ENCODE measurements at places on chromosomes 3 and 15.

DNA sequence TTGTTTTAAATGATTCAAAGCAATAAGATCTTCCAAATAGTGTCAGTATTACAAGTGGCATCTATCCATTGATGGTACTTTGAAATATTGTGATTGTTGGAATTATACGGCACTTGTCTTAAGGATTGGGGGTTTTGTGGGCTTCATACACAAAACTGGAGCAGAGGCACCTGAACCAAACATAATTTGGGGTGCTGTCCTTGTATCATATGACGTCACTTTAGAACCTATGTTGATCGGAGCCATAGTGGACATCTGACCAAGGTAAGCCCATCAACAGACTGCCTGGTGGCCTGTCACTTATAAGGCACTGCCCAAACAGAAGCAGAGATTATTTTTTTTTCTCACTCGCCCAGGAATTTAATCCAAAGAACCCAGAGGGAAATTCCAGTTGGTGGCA lies 2.9 kb upstream of the LRRC58 start:
- DNase-seq: no peak

GRCh38 chr15:60096157-60096556 lies 92.0 kb downstream of the FOXB1 start:
- DNase-seq: no peak

- DNase-seq: no peak
Observed at GRCh38 chr3:29940759-29941323, 660.0 kb downstream of the RBMS3 start.

DNA sequence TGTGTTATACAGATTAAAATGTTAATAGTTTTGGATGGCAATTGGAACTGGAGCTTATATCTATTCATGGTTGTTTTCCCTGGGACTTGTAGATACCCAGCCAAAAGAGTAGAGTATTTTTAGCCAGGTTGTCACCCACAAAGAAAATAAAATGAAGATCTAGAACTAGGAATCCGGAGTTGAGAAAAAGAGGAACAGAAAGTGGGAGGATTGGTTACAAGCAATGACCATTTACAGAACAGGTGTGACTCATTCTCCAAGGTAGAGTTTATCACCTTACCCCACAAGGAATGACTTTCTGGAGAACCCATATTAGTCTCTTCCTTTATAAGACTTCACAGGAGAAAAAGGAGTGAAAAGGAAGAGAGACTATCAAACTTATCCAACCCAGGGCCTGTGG lies 99.8 kb downstream of the TMEM108 start:
- no peak for DNase-seq

DNA sequence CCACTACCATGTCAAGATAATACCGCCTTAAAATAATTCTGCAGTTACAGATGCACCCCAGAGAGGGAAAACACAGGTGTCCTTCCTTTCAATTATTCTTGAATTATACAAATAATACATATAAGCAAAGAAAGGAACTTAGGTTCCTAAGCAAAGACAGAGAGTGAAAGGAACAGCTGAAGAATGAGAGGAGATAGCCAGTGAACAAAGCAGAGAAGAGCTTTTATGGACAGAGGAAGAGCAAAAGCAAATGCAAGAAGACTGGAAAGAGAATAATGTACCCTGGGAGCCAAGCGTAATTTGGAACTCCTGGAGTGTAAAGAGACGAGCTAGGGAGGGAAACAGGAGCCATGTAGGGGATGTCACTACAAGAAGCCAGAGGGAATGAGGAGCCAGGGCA lies 21.7 kb downstream of the GPR176 start:
- DNase-seq: no peak

- DNase-seq: no peak
Observed at GRCh38 chr3:149965278-149965677, 5.4 kb downstream of the PFN2 start.

DNA sequence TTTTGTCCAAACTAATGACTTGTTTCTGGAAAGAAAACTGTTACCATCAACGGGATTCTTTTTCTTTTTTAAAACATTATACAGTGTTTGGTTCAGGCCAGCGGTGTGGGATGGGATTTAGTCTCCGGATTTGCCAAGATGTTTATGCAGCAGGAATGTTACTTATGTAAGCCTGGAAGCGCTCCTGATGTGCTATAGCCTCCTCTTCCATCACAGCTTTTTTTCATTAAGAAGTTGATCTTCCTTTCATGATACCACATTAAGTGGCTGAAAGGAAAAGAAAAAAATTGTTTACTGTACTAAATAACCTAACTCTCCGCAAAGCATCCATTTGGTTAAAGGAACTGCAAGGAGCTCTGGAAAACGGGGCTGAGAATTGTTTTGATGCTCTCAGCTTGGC lies 120.5 kb upstream of the ALDH1A3 start:
- no peak for DNase-seq

- no peak for DNase-seq
Observed at GRCh38 chr3:174363256-174363655, 495.9 kb upstream of the NAALADL2 start.

- no peak for DNase-seq
Observed at GRCh38 chr3:191283400-191283799, 45.8 kb upstream of the CCDC50 start.

GRCh38 chr3:123329636-123330340 lies 119.1 kb downstream of the ADCY5 start:
- peak; percentile 40 for DNase-seq

DNA sequence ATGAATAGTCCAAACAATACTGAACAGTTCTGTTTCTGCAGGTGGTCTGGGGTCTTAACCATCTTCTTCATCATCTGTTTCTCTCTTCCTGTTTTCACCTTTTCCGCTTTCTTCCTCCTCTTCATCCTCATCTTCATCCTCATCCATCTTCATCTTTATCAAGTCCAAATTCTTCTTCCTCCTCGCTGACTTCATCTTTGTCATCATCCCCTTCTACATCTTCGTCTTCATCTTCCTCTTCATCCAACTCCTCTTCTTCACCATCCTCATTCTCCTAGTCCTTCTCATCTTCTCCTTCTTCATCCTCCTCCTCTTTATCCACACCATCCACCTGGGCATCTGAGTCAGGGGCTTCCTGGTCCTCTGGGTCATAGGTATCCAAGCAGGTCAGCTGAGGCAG lies 16.5 kb upstream of the CFAP161 start:
- DNase-seq: no peak

DNA sequence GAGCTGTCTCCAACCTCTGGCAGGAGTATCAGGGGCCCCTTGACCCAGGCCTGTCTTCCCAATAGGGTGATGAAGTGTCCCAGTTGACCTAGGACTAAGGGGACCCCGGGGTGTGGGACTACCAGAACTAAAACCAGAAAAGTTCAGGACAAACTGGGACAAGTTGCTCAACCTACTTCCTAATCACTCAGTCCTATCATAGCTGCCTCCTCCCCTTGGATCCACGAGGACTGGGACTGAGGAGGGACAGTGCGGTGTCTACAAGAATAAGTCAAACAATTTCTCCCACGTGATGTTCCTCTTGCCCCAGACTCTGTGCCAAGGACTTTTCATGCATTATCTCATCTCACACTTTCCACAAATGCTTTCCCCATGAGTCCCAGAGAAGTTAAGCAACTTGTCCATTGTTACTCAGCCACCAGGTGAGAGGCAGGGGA lies 49.4 kb upstream of the SLCO2A1 start:
- DNase-seq: no peak

DNA sequence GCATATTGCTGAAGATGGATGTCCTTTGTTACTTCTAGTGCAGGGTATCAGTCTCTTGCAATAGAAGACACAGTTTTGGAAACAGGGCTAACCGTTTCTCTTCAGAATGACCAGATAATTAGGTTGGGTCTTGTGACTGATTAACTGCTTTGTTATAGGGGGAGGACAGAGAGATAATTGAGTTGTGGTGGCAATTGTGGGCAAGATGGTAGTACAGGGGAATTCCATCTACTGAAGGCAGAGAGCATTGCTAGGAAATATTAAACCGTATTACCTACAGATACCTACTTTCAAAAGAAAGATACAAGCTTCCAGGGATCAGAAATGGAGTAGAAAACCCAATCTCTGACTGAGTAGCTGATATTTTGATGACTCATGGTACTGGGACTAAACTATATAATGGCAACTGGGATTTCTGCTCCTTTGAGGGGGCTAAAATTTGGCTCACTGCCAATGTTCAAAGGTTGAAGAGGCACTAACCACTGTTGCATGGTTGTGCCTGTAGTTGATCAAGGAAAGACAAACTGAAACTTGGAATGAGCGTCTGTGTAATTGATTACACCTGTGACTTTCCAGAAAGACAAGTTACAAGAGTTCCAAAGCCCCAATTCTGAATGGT lies 4.2 kb downstream of the PRR23B start:
- no peak for DNase-seq

- no peak for DNase-seq
Observed at GRCh38 chr3:129347458-129347845, 68.8 kb downstream of the HMCES start.

DNA sequence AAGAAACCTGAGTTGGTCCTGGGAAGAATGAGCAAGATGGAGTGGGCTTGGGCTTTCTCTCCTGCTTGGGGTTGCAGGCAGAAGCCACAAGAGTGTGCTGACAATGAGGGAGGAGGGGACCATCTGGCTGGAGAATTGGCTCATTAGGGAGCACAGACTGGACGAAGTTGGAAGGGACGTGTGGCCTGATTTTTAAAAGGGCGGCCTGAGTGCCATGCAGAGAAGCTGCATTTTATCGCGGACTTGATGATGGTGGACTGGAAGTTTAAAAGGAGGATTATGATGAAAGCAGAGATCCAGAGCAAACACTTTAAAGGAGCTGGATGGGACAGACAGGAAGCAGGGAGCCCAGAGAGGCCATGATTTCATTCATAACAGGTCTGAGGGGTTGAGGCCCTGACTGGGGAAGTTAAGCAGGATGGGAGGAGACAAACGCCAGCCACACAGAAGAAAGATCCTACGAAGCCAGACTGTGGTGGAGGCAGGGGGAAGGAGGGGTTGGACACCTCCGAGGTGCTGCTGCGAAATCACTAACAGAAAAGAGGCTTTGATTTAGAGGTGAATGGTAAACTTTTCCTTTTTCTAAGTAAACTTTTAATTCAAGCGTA lies 23.6 kb downstream of the TLNRD1 start:
- DNase-seq: no peak

GRCh38 chr3:102449341-102449740 lies 14.5 kb downstream of the ZPLD1 start:
- DNase-seq: no peak

DNA sequence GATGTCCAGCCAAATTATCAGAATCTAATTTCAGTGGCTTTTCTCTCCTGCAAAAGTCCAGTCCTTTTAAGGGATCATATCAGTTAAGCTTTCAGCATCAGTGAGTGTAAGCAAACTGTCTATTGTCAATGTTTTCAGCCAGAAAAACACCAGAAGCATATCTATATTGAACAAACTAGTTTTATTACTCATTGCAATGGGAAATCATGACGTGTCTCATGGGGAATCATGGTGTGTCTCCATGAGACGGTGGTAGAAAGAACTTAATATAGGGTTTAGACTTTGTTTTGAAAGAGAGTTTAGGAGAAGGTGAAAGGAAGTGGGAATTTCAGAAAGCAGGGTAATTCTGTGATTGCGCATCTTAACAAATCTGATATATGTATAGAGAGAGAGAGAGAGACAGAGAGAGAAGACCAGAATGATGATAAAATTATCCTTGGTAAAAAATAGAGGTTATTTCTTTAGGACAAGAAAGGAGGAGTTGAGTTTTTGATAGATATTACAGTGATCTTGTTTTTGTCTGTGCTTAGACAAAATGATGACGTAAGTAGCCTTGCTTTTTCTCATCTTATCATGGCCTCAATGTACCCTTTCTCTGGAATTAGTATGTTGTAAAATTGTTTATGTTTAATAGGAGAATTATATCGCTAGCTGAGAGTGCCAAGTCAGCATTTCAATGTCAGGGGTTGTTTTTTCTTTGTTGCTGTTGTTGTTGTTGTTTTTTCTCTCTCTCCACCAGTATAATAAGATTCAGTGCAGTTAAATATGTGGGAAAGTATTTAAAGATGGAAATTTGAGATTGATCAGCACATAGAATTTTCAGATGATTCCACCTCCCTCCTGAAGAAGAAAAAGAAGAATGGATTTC lies 129.9 kb upstream of the OSTN start:
- no peak for DNase-seq

- no peak for DNase-seq
Observed at GRCh38 chr15:70569091-70569713, 194.2 kb downstream of the UACA start.

DNA sequence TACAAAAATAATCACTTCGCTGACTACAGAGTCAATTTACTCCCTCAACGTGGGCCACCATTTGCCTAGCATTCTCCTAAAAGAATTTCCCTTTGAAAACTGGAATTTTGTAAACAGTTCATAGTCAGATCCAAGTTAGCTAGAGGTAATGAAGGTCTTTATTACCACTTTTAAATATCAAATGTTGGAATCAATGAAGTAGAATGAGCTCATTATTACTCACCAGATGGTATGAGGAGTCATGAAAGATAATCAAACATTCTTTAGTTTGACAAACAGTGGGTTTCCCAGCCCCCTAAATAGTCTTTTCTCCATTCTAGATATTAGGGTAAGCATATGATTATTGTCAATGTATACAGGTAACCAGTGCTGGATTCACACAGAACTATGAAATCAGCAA lies 455.7 kb upstream of the THBS1 start:
- DNase-seq: no peak

GRCh38 chr3:126083511-126083912 lies 412 bp downstream of the SLC41A3 start:
- DNase-seq: no peak

GRCh38 chr15:92877416-92877815 lies 22.7 kb upstream of the CHD2 start:
- no peak for DNase-seq

DNA sequence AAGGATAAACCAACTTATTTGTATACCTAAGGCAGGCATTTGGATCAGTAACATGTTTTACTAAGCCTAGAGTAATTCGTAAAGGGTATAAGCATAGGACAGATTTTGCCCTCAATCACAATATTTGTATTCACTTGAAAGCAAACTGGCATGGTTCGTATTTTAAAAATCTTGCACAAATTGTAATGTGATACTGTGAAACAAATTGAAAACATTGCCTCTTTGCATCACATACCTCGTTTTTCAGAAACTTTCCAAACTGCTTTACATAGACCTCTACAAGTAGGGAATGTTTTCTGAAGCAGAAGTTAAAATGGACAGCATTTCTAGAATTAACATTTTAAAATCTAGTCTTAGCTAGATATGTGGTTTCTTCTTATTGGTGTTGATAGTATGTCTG lies 11.6 kb downstream of the KBTBD8 start:
- no peak for DNase-seq

GRCh38 chr15:75327491-75327890 lies 8.4 kb upstream of the COMMD4 start:
- no peak for DNase-seq

DNA sequence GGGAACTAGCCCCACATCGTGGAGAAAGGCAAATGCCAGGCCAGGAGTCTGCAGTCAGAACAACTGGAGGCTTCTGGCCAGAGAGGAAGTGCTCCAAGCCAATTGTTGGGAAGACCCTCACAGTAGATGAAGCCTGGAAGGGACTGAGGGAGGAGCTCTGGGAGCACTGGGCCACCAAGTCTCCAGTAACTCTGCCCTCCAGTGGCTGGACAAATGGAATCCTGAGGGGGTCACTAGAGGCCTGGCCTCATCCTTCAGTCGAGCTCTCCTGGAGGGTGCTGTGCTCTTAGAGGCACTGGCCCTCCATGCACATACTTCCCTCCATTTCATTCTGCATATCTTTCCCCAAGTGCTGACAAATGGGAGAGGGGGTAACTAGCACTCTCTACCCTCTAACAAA lies 103.0 kb downstream of the MYLK start:
- DNase-seq: no peak

Measured in NCI-H2029 treated with DMSO at 0.1 percent for 48 hours (cell line).